Fibroblast of upper back skin (primary cell): ENCODE measurements at places on chromosomes 4 and X.
A peak's percentile ranks its signal among the peaks of the same experiment; 100 is the strongest.

DNA sequence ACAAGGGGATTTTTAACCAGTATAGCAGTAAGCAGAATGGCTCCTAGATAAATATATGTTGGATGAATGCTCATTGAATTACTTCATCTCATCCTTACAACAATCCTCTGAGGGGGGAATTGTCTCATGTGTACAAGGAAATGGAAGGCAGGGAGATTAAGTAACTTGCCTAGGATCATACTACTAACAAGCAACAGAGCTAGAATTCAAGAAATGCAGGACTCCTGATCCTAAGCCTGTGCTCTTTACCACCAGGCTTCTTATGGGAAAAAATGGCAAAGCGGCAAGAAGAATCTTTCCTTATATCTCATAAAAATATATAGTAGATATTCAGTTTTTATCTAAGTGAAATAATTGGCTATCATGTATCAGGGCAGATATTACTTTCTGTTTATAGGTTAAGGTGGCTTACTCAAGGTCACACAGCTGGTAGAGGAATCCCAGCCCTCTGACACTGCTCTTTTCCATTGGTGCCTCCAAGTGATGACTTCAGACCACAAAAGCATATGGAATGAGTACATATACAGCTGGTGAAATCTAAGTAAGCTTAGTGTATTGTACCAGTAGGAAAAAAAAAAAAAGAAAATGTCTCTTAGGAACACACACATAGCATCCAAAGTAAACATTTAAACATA, 2.1 kb downstream of the ABHD18 start:
- peak; percentile 19 for DNase-seq

- no peak for DNase-seq
These were observed 13.1 kb upstream of the CCKAR start for GRCh38 chr4:26503427-26503826.

DNA sequence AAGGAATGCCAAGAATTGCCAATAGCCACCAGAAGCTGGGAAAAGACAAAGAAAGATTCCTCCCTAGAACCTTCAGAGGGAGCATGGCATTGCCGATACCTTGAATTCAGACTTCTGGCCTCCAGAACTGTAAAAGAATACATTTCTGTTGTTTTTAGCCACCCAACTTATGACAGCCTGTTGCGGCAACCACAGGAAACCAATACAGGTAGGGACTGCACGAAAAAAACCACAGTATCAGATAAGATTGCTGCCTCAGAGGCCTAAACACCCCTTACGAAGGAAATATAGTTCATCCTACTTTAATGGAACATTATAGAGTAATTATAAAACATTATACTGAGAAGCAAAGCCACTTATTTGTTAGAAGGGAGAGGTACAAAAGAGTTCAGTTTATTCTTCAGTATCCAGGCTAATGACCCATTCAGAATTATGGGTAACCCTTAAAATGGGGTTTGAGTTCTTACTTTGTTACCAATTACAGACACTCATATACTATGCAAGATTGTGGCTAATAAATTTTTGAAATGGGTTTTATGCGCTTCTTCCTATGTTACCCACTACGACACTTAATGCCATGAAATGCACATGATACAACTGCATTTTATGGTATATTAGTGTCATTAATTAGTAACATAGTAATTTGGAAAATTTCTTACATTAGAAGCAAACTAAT, 37.4 kb upstream of the SMIM10L2A start:
- no peak for DNase-seq

DNA sequence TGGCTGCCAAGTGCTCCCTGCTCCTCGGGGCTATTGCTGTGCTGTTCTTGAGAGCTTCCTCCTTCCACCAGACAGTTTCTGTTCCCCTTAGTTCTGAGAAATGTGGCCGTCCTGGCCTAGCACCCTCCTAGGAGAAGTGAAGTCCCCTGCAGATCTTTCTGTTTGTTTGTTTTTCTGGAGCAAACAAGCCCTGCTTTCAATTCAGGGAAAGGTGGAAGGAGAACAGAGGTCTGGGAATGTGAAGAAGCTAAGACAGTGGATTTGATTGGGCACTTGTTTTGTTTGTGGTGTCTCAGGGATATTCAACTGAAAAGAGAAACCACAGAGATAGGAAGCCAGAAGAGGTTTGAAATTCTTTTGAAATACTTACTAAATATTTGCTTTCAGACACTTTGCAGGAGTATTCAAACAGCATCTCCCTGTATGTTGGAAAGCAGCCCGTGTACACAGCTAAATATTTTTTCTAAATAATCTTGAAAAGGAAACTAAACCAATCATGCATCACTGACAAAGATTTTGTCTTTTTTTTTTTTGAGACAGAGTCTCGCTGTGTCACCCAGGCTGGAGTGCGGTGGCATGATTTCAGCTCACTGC, 36.5 kb upstream of the PPM1K start:
- DNase-seq, result no peak

DNA sequence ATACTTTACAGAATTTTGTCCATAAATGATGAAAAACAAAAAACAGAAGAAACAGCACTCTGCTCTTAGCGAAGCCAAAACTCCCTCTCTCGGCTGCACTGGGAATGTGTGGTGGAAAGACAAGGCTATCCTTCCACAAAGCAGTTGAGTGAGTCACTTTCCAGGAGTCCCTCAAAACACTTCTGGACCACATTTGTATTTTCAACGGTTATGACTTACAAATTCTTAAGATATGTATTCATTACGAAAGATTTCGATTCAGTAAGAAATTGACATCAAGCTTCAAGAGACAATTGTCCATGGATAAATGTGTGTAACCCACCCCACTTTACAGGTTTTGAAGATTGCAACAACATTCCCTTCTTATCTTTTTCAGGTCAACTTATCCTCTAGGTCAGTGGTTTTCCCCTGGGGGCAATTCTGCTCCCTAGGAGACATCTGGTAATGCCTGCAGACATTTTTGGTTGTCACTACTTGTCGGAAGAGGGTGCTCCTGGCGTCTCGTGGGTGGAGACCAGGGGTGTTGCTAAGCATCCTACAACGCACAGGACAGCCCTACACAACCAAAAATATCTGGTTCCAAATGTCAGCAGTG, 66.7 kb upstream of the MTNR1A start:
- DNase-seq, result peak; percentile 94

DNA sequence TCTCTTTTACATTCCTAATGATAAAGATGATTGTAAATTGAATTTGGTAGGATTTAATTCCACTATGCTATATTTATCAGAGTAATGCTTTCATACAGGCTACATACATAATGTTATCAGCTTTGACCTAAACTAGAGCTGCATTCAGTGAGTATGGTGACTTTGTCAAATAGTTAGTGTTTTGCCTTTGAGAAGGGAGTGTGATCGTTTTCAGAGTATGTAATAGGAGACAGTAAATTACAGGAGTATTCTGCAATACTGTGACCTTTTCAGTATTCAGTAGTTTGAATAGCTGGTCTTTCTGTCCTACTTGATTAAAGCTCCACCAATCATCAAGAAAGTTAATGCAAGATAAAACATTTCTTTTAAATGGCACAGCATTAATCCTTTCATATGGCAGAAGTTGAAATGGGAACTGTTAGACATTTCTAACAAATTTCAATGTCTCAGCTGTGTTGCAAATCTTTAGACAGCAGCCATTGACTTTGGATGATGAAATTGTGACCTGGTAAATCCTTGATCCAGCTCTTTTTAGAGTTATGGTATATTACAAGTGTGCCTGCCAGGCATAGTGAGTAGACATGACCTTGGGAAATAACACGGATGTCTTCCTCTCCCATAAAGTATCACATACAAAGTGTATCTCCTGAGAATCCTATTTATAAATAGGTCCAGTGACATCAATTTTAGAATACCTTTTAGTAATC, 455.3 kb downstream of the KCTD8 start:
- DNase-seq, result no peak

DNA sequence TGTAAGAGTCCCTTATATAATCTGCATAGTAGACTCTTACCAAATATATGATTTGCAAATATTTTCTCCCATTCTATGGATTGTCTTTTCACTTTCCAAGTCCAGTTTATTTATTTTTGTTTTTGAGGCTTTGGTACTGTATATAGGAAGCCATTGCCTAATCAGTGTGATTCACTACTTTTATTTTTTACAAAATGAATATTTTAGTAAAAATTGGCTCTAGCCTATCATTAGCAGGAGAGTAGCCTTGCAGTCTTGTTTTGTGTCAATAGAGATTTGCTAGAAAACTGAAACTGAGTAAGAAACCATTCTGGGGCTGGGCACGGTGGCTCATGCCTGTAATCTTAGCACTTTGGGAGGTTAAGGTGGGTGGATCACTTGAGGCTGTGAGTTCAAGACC, 199.9 kb upstream of the MAB21L2 start:
- no peak for DNase-seq

DNA sequence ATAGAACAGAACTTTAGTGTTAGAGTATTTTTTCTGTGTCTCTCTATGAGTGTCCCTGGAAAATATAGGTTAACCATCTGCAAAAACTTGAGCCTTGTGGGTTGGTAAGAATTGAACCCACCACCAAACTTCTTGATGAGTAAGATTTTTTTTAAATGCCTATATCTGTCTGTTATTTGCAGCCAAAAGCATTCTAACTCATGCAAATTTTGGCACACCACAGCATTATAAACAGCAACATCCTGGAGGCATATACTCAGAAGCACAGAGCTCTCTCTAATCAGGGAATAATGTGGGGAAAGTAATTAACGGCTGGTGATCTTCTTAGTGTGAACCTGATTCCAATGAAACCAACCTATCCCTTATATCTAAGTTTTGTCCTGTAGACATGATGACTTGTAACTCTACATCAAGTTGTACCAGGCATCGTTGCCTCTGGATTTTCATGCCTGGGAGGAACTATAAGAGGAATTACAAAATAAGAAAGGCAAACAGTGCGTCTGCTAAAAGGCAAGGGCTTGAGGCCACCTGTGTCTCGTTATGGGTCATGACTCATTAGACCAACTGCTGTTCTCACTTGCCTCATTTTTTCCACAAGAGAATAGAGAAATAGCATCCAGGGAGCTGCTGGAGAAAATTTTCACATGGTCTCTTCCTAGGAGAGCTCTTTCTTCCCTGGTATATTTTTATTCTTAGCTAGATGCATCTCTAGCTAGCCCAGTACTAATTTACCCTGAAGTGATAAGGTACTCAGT, 202.4 kb downstream of the CHIC2 start:
- peak; percentile 96 for DNase-seq

DNA sequence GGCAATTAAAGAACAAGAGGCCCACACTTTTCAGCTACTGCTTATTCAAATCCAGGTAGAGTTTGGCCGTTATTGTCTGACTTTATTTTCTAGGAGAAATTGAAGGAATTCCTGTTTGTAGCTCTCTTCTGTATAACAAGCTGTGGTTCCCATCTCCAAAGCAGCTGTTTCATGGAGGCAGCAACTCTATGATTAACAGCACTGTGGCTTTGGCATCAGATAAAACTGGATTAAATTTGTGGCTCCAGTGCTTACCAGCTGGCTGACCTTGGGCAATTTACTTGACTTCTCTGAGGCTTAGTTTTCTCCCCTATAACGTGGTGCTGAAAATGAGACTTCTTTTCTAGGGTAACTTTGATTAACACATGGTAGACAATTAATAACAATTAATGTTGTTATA, 28.1 kb downstream of the SLC30A9 start:
- no peak for DNase-seq

DNA sequence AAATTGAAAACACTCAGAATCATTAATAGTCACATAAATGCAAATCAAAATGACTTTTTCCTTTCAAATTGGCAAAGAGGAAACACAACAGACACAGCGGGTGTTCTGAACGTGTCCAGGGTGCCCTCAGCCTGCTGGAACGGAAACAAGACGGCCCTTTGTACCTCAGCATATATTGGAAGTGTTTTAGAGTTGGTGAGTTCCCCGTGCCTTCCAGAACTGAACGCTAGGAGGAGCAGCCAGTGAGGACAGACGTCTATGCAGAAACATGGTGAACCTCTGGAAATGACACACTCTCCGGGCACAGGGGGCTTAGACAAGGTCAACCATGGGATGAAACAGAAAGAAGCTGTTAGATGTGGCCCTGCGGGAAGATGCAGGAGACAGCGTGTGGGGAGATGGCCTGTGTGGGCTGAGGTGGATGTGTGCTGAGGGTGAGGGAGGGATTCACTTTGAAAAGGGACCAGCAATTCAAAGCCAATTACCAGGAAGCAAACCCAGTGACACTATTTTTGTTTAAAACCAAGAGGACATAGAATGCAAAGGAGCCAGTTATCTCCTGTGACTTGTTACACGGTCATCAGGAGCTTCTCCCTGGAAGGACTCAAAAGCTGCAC, 40.4 kb downstream of the RNF212 start:
- DNase-seq, result peak; percentile 52

DNA sequence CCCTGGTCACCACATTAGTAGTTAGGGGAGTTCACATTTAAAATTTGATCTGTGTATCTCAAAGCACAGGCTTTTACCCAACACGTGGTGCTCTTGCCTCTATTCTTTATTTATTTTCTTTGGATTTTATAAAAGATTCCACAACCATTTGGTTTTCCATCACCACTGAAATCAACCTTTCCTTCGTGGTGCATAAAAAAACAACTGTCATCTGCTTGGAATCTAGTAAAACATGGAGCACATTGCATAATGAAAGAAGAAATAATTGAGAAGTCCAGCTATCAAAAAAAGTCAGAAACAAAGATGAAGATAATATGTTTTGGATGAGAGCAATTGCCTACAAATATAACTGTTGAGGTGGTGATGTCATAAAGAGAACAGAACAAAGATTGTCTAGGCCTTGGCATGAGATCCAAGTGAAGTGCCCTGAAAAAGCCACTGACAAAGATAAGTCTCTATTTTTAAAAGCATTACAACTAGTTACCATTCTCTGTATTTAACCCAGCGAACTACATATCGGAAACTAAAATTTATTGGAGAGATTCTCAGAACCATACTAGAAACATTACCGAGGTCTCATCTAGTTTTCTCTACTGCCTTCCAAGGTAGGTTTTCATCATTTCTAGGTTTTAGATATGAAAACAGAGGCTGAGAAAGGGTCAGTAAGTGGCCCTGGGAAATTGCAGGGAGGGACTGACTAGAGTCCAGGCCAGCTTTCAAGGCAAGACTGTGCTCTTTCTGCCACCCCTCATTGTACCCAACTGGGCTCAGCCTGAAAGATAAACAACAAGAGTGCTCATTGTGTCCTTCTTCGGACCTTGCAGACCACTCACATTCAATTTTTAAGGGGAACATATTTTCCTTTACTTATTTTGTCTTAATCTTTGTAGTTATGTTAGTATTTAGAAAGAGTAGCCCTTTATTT, 127.3 kb downstream of the MAD2L1 start:
- DNase-seq, result peak; percentile 1

- DNase-seq, result no peak
These were observed 207.3 kb upstream of the CENPE start for GRCh38 chr4:103405415-103405814.

- no peak for DNase-seq
These were observed 77.3 kb downstream of the ARSJ start for GRCh38 chr4:113901994-113902787.

DNA sequence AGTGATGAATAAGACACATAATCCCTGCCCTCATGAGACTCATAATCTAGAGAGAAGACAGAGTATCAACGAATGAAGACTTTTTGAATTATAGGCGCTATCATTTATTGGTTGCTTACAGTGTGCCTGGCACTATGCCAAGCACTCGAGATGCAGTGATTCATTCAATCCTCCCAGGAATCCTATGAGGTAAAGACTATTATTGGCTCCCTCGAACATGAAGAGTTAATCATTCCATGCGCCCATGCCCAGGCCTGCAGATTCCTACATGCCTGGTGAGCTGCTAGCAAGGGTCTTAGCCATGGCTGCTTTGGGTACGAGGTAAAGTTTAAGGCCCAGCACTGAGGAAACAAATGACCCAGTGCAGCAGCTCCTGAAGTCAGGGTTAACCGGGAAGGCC, 47.0 kb downstream of the TEX13B start:
- peak; percentile 28 for DNase-seq

- peak; percentile 54 for DNase-seq
These were observed 49.6 kb downstream of the RRAGB start for GRCh38 chrX:55767100-55767499.

- no peak for DNase-seq
These were observed 78.0 kb upstream of the CCDC160 start for GRCh38 chrX:134158821-134159512.
